Dorsolateral prefrontal cortex (tissue), 122 donors: ENCODE measurements at places on chromosomes 12 and 14.

DNA sequence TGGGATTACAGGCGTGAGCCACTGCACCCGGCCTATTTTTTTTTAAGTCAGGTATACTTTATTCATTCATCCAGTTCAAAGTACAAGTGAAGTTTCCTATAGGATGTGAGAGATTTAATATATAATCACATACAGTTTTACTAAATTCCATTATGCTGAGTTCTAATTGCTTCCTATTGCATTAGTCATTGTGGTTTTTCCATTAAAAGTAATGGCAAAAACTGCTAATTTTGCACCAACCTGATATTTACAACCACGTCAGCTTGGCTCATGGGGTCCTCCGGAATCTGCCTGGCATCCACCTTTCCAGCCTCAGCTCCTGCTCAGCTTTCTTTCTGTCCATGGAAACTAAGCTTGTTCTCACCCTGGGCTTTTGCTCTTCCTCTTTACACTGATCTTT lies 67.0 kb upstream of the CSRP2 start:
- DNase-seq, result no peak

DNA sequence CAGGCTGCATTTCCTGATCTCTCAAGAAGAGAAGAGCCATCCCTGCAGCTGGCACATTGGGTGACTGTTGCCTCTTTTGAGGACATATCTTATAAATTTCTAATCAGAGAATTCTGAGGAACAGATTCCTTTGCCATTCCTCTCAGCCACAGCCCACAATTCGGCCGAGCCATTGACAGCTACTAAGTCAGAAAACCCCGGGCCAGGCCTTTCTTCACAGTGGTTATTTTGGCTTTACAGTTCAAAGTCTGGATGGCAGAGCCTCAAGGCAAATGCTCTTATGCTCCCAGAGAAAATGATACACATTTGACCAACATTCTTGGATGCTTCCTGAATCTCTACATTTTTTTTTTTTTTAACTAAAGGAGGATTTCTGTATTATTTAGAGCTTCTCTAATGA lies 138.4 kb upstream of the FRMD6 start:
- DNase-seq, result no peak

- no peak for DNase-seq
These were observed 4.1 kb upstream of the SLC7A7 start for GRCh38 chr14:22819151-22819988.

- DNase-seq, result no peak
These were observed 216.0 kb upstream of the DAAM1 start for GRCh38 chr14:58972233-58973017.

DNA sequence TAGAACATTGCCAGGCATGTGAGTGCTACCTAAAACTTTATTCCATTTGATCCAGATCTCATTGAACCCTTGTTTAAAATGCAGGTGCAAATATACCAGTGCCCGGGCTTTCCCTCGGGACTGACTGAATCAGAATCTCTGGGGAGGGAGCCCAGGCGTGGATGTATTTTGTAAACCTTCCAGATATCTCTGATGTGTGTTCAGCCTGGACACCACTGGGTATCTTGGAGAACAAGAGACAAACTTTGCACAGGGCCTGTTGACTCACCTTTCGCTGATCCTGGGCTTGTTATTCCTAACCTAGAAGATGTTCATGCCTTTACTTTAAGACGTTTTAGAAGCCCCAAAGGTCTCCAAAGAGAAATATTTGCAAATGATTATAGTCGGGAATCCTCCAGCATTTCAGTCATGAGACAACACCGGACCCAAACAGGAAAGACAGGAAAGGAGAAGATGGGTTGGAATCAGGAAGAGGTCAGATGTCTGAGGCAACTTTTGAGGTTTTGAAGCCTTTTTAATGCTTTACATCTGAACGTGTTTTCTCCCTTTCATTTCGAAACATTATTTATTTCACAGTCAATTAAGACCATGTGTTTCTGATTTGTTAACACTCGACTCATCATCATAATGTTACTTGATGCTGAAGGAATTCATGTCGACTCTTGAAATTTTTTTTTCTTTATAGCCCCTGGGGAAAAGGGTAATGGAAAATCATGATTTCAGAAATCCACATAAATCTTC lies 118.6 kb downstream of the PLXNC1 start:
- DNase-seq, result no peak

DNA sequence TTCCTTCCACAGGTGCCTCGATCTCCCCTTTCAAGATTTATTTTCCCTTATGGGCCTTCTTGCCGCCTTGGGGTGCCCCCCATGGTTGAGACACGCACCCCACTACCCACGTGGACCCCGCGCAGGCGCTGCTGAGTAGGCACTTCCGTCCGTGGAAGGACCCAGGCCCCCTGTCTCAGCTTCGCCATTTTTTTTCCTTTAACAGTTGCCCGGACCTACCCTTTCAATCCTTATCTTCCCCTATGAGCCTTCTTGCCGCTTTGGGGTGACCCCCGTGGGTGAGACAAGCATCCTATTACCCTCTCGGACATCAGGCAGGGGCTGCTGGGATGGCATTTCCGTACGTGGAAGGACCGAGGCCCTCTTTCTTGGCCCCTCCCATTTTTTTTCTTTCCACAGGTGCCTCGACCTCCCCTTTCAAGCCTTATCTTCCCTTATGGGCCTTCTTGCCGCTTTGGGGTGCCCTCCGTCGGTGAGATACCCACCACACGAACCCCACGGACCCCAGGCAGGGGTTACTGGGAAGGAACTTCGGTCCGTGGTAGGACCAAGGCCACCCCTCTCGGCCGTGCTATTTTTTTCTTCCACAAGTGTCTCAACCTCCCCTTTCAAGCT lies 268.2 kb downstream of the ALG10 start:
- peak; percentile 20 for DNase-seq

- DNase-seq, result no peak
These were observed 70.8 kb downstream of the WNK1 start for GRCh38 chr12:823028-823698.

- DNase-seq, result no peak
These were observed 48.0 kb downstream of the BDKRB1 start for GRCh38 chr14:96303981-96304380.

DNA sequence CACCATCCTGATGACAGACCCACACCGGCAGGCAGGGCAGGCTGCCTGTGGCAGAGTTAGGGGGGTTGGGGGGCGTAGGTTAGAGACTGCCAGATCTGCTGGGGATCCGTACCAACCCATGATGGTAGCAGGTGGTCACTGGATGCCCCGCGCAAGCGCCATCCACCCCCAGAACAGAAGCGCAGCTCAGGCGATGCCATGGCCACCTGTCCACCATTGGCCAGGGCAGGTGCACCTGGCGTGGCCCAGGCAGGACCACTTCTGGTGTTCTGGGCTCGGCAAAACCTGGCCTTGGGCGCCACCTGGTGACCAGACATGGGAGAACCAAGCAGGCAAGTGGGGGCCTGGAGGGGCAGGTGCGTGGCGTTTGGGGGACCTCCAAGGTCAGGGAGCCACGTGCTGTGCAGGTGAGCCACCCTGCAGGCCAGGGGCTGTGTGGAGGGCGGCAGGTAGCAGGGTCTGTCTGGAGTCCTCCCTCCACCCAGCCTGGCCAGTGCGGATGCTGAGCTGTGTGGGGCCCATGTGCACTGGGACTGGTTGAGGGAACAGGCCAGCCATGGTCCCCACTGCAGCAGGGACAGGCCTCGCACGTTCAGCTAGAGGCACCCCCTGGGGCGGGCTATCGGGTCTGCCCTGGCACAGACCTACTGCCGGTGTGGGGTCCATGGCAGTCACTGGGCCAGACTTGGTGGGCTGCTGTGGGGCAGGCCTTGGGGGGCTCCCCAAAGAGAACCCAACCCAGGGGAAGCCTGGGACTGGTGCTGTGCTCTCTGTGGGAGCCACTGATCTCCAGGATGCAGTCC lies 15.6 kb downstream of the BAG5 start:
- DNase-seq, result peak; percentile 77

DNA sequence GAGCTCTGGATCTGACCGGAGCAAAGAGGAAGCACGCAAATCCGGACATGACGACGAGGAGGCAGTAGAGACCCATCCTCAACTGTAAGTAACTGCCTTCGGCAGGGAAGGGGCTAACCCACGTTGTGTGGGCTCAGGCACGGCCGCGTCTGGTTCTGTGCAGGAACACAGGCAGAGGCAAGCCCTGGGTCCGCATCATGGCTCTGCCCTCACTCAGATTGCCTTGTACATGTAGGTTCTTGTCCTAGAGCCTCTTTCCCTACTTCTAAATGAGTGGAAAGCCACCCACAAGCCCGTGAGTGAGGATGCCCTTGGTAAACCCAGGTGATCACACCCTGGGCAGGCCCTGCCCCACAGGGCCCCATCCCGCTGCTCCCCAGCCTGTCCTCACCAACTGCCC lies 8.9 kb upstream of the RPLP0 start:
- no peak for DNase-seq

- no peak for DNase-seq
These were observed 1433.2 kb downstream of the LRFN5 start for GRCh38 chr14:43039881-43040280.

DNA sequence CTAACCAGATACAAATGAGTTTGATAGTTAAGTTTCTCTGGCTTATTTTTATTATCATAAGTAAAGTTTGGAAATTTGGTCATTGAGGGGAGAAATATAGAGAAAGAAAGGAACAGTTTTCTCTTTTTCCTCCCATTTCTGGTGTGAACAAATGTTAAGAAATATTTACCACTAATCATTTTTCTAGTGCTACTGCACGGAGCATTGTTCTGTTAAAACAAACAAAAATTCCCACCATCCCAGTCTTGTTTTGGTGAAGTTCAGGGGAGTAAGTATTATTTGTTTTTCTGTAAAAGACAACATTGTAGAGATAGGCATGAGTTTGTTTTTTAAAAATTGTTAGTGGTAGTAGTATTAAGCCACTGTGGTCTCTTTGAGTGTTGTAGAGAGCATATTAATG lies 135.3 kb downstream of the FGD4 start:
- no peak for DNase-seq

DNA sequence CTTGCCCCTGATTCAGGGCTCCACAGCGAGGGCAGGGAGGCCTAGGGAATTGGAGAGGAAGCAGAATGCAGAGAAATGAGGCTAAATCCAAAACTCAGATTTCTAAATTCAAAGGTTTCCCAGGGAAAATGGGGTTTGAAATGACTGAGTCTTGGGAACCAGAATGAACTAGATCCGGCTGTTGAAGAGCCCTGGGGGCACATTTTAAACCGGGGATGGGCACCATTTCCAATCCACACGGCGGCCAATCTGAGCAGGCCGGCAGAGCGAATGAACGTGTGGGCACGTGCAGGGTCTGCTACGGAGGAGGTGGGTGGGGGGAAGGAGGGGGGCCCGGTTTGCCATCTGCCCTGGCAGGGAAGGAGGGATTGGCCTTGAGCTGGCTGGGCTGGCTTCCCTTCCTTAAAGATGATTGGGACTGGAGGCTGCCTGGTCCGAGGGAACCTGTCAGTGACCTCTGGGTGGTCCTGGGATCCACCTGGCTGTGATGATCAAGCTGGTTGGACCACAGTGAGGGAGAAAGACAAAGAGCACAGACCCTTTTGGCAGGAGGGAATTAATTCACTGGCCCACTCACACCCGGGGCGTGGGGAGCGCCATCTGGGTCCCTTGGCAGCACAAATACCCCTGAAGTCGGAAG lies 161.0 kb downstream of the RBM19 start:
- peak; percentile 28 for DNase-seq

DNA sequence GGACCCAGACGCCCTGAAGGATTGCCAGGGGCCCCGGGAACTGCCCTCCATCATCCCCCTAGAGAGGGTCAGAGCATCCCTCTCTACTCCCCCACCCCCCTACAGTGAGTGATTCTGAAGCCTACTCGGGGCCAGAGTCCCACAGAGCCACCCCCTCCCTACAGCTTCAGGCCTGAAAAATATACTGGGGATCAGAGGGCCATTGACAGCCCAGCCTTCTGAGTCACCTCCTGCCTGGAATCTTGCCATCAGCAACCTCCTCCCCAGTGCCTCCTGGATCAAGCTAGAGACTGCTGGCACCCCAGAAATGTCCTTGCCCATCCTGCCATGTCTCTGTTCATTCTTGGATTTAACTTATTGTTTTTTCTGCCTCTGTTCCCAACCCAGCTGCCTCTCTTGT lies 21.7 kb upstream of the MIA2 start:
- no peak for DNase-seq

DNA sequence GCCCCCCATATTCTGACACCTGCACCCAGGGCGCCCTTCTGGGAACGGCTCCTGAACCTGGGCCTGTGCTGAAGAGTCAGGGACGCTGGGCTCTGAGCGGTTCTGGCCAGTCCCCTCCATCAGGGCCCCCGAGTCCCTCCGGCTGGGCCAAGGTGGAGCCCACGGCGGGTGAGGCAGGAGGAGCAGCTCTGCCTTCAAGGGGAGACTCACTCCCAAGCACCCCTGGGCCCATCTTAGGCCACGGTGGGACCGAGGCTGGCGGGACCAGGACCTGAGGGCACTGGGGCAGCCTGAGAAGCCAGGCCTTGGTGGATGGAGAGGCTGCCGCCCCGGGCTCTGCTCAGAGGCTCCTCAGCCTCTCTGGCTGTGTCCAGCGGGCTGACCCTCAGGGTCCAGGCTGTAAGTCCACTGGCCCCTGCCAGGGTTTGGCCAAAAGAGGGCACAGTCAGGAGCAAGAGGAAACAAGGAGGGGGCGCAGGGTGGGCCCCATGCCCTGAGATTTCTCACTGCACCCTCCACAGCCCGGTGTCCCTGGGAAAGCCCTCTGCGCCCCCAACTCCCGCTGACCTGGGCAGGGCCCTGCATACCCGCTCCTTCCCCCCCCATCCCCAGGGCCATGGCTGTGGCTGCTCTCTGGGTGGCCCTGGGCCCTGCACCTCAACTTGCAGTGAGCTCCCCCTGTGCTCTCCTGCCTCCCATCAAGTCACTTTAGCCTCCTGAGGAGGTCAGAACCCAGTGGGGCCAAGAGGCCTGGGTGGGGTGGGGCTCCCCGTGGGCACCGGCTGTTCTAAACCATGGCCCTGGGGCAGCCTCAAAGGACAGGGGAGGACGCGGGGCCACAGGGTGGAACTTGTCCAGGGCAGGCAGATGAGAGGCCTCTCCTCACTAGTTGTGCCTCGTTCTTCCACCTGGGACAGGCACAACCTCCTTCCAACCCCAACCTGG lies 266.4 kb upstream of the SFSWAP start:
- DNase-seq, result no peak
